ENCODE measurements at places on chromosomes 16 and 17.

DNA sequence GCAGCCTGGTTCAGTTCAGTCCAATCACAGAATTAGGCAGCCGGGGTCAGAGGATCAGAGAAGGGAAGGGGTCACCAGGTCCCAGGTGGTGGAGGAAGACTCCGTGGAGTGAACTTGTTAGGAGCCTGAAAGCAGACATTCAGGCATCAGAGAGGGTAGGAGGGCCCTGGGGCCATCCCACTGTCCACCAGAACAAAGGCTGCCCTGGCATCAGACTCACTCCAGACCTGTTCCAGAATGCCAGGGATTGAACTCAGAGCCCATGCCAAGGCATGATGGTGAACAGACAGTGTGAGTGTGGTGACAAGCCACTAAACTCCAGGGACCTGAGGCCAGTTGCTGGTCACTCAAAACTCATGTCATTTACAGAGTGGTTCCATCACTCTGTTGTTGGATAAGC, 37.6 kb downstream of the B4GALNT2 start:
- DNase-seq: no peak

- no peak for DNase-seq
Observed at GRCh38 chr17:20073055-20073979, 64.2 kb downstream of the SPECC1 start.

DNA sequence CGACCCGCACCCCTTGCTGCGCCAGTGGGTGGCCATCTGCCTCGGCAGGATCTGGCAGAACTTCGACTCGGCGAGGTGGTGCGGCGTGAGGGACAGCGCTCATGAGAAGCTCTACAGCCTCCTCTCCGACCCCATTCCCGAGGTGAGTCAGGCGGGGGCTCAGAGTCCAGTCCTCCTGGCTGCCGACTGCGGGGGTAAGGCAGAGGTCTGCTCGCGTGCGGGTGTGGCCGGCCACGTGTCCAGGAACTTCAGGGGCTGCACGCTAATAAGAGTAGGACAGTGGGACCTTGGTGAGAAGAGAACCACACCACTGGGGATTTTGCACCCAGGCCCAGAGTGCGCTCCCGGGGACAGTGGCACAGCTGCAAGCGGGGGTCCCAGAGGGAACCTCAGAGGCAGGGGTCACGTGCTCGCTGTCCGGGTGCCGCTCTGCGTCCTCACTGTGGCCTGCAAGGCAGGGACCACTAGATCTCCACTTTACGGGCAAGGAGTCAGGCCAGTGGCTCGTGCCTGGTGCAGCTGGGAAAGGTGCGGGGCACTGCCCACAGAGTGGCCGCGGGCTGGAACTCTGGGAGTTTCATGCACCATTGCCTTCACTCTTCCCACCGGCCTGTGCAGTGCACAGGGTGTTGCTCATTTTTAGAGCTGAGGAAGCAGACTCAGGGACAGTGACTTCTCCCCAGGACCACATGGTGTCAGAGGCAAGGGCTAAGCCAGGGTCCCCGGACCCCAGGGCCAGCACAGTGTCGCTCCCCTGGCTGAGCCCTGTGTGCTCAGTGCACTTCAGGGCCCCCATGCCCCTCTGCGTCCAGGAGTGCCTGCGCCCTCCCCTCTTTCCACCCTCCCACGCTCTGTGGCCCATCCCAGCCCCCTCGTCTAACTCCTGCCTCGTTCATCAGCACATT, 107.6 kb upstream of the CHMP6 start:
- DNase-seq: no peak

- no peak for DNase-seq
Observed at GRCh38 chr16:14187517-14188338, 116.6 kb downstream of the MRTFB start.

DNA sequence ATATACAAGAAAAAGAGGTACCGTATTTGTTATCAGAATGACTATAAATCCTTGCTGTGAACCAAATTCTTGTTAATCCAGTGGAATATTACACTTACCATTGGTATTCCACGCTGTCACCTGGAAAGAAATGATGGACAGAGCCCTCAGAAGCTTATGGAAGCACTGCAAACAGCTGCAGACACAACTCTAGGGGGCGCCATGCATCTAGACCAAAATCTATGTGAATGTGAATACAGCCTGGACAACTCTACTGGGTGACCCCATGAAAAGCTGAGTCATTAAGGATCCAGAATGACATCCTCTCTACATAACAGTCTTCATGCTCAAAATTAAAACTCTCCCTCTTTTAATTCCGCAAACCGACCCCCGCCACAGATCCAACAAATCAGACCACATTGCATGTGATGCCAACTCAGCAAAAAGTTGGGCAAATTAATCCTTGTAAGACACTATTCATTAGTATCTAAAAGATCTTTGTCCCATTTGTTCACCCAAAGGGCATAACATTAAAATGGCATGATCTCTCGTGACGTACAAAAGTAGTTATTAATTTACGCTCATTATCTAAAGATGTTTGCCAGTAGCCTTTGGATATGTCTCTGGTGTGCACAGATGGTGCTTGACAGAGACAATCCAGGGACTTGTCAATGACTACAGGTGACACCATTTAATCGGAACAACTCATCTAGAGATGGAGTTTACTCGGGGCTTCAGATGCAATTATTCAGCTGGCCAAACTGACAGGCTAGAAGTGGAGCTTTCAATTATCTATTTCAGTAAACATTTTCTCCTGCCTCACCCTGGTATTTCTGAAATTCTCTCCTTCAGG, 552.7 kb upstream of the PSMD7 start:
- no peak for DNase-seq

- peak; percentile 47 for DNase-seq
Observed at GRCh38 chr17:35433075-35433894, 985 bp upstream of the SLFN12 start.

- no peak for DNase-seq
Observed at GRCh38 chr16:54363766-54364165, 77.2 kb upstream of the IRX3 start.

DNA sequence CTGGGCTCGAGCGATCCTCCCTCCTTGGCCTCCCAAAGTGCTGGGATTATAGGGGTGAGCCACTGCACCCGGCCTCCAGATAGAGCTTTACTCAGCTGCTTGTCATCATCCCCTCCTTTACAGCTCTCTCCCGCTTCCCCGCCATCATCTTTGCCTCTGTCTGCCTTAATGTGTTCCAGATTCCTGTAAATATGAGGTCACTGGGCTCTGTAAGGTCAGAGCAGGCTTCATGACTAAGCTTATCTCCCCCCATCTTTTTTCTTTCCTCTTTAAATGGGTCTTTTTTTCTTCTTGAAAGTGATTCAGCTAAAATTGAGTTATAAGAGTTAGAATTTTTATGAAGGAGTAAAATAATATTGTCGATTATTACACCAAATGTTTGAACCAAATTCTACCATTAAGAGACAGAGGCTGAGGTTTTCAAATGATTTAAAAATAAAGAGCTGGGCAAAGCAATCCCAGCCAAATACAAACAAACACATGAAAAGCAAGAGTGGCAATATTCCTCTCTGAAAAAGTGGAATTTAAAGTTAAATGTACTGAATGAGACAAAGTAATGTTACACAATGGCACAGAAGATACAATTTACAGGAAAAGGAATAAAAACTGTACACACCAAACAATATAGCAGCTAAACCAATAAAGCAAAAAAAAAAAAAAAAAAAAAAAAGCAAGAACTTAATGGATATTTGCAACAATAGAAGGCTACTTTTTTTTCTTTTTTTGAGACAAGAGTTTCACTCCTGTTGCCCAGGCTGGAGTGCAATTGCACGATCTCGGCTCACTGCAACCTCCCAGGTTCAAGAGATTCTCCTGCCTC, 62.1 kb downstream of the CRISPLD2 start:
- no peak for DNase-seq
